ENCODE measurements at places on chromosomes 16 and 17. TPM values are rescaled to one million over a fixed set of nuclear protein-coding genes. Genes with fewer than 3 reads are reported as not detected.

GRCh38 chr17:6544011-6544370, 12.4 kb downstream of the PITPNM3 start:
- DNase-seq, result no peak

- DNase-seq, result no peak
Measured at GRCh38 chr17:81517339-81518112, 4.9 kb upstream of the ACTG1 start.

DNA sequence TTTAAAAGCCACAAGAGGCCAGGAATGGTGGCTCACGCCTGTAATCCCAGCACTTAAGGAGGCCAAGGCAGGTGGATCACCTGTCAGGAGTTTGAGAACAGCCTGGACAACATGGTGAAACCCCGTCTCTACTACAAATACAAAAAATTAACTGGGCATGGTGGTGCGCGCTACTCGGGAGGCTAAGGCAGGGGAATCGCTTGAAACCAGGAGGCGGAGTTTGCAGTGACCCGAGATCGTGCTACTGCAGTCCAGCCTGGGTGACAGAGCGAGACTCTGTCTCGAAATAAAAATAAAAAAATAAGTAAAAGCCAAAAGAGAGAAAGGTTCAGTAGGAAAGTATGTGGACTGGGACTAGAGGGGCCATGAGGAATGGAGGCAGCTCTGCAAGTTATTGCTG, 13.1 kb upstream of the ITGAL start:
- DNase-seq, result no peak

- DNase-seq, result no peak
Measured at GRCh38 chr17:7024402-7024785, 1.5 kb downstream of the BCL6B start.

- DNase-seq, result peak; percentile 86
Measured at GRCh38 chr16:10871157-10871991, 5.6 kb upstream of the CIITA start.

- no peak for DNase-seq
Measured at GRCh38 chr17:55448681-55449080, 27.0 kb upstream of the MMD start.

GRCh38 chr16:87178977-87179376, 138.2 kb downstream of the C16orf95 start:
- DNase-seq, result peak; percentile 9

DNA sequence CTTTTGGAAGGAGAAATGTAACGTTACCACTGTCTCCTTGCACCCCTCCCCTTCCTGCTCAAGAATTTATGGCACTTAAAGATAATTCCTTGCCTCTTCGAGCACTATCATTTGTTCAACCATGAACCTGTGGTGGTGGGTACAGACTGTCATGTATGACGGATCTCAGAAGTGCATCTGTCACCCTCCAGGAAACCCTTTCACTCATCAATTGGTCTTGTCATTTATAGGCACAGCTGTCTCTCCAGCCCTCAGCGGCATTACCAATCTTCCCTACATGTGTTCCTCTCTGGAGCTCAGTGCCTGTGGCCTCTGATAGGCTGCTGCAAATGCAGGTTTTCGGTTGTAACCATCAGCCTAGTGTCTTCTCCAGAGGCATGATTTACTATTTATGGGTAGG, 15.0 kb downstream of the CNTNAP4 start:
- no peak for DNase-seq

Gene ZBTB4
- 17.8 TPM for total RNA-seq

Gene SLC2A4
- total RNA-seq, result 1.9 TPM

Gene ADAM11
- total RNA-seq, result 1.6 TPM
